Spleen (tissue), 13 donors: ENCODE measurements at places on chromosomes 2 and 18. TPM values are rescaled to one million over a fixed set of nuclear protein-coding genes. Genes with fewer than 3 reads are reported as not detected.

Gene RBM44
- 3.1 TPM for total RNA-seq

DNA sequence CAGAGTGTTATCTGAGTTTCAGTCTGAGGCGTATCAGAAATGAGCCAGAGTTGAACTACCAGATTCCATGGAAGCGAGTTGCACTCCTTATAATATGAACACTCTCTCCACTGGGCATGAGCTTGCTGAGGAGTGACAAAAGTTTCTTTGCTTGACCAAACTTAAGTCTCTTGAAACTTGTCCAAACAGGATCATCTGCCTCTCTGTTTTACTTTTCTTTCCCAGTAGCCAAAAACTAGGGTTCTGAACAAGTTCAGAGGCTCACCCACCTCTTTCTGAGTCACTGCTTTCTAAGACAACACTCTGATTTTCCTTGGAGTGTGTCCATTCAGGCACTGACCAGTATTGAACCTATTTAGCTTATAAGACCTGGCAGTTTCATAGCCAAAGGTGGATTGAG is 233.2 kb upstream of the TCF4 start:
- DNase-seq = no peak

DNA sequence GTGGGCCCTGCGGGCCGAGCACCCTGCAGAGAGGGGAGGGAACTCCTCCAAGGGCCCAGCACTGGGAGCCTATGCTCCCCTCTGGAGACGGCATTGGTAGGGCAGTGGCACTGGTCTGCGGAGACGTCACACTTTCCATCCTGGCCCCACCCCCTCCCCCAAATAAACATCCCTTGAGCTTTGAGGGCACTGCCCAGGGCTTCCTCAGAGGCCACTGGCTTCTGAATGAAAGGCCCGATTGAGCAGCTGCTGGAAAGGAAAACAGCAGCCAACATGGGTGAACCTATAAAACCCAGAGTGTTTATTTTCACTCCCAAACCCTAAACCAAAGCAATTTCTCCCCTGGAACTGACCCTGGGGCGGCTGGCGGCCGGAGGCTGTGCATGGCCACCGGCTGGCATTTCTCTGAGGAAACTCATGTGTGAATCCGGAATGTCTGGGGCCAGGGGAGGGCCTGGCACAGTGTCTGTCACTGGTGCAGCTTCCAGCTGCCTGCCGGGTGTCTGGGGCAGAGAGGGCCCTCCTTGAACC is 138.9 kb downstream of the DYSF start:
- no peak for DNase-seq

DNA sequence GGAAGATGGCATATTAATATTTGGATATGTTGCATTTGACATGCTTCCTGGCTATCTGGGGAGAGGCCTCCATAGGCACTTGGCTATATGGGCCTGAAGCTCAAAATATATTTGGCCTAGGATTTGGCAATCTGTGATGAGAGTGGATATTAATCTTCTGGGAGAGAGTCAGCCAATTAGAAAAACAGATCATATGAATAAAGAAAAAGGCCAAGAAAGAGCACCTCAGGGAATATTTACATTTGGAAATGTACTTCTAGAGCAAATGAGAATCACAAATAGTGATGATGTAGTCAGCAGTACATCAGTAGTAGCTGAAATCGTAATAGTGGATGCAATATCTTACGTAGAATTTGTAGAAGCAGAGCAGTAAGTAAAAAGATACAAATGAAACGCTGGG is 277.0 kb downstream of the CTNNA2 start:
- DNase-seq = no peak

- no peak for DNase-seq
Measured at GRCh38 chr2:151334082-151334815, 23.1 kb upstream of the TNFAIP6 start.

Gene ANKRD23
- total RNA-seq = 6.3 TPM

- no peak for DNase-seq
Measured at GRCh38 chr18:11391661-11392060, 217.7 kb upstream of the SLC35G4 start.

Gene B3GNT7
- 11.2 TPM for total RNA-seq

Gene COL4A4
- total RNA-seq = 6.2 TPM

DNA sequence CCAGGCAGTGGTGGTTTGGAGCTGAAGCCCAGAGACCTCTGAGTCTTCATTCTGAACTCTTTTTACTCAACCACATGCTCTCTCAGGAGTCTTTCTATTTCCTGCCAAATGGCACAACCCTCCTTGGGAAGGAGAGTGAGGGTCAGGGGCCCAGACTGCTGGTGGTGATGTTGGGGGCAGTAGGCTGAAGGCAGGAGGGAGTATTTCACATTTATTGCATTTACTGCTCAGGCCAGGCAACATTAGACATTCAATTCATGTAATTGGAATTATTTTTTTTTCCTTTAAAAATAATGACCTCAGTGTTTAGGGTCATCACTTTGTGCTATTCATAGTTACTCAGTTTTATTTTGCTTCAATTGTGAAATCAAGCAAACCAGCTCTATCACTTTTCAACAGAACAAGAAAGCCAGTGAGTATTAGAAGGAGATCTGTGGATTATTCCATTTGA is 311.3 kb upstream of the NT5C1B start:
- no peak for DNase-seq

GRCh38 chr18:22543769-22544168 is 126.1 kb upstream of the CTAGE1 start:
- no peak for DNase-seq

DNA sequence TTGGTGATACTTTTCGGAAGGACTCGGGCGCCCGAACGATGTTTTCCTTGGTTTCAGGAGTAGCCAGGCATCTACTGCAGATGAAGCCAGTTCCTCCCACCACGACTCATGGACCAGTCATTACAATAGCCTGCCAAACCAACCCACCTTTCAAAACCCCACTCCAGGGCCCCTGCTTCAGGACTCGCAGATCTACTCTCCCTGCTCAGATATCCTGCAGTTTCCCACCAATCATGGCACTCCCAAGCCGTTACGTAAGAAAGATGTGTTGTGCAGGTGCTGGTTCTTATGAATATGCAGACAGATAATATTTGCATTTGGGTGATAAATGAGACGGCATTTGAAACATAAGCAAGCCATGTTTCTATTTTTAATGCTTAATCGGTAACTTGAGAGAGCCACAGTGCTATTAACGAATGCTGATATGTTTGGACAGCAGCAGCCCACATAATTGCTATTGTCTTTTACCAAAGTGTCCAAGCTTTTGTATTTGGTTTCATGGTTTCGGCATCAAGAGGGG is 3.5 kb upstream of the CYS1 start:
- DNase-seq = no peak

Gene CNDP1
- 0.36 TPM for total RNA-seq

GRCh38 chr18:72107647-72108383 is 436.3 kb downstream of the CBLN2 start:
- no peak for DNase-seq

Gene ZNG1B
- 28.2 TPM for total RNA-seq

Gene SERPINB4
- not detected for total RNA-seq

GRCh38 chr2:47003641-47004427 is 88.2 kb upstream of the MCFD2 start:
- DNase-seq = no peak

Gene SCN2A
- 1.2 TPM for total RNA-seq

DNA sequence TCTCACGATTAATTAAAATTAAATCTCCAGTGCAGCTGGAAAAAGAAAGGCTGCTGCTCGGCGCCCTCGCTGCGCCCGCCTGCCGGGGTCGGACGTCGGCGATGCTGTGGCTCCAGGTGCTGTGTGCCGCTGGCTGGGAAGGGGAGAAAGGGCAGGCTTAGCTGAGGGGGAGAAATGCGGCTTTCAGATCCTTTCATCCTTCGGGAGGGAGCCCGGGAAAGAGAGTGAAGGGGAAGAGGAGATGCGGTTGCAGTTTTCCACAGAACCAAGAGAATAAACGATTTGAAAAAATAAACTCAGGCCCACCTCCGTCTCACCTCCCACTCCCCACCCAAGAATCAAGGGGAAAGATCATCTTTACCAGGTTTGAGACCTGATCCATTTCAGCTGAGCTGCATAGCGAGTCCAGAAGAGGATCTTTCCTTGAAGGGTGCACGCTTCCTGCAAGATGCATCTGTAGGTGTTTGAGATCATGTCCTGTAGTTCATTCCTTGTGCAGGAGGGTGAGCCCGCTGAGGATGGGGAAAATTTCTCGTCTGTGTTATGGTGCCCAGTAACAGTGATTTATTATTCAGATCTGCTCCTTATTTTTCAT is 495 bp downstream of the TMEM169 start:
- peak; percentile 81 for DNase-seq

Gene MYO7B
- 50.1 TPM for total RNA-seq

Gene DPYSL5
- total RNA-seq = not detected

DNA sequence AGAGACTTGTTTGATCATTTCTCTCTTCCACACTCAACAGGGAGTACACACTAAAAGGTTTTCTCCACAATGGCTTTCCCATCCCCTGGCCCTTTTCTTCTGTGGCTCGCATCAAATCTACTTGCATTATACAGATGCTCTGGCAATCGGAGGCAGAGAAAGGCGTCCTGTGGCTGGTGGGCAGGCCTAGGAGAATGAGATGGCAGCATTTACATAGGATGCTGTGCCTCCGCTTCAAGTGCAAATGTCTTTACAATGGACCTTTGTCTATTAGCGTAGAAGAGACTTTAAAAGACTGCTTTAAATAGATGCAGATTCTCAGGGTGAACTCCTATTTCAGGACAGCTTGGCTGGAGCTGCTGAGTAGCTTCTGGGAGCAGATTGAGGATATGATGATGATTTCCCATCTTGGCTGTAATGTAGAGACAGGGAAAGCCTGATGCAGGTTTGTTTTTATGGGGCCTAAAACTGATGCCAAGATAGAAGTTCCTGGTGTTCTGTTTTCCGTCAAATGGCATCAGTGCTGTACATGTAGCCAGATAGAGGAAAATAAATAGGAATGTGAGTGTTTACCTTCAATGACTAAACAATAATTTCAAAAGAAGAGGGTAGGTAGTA is 423.4 kb downstream of the RND3 start:
- DNase-seq = no peak

DNA sequence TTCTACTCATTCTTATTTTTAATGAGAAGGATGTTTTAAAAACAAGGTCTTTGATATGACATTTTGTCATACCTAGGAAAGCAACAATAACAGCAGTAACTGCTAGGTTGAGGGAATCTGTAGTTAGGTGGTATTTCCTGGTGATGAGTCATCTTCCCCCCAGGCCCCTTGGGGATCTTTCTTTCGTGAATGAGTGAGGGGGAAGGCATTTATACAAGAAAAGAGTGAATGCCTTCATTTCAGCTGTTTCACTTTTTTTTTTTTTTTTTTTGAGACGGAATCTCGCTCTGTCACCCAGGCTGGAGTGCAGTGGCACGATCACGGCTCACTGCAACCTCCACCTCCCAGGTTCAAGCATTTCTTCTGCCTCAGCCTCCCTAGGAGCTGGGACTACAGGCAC is 108.6 kb downstream of the MAP4K4 start:
- no peak for DNase-seq

DNA sequence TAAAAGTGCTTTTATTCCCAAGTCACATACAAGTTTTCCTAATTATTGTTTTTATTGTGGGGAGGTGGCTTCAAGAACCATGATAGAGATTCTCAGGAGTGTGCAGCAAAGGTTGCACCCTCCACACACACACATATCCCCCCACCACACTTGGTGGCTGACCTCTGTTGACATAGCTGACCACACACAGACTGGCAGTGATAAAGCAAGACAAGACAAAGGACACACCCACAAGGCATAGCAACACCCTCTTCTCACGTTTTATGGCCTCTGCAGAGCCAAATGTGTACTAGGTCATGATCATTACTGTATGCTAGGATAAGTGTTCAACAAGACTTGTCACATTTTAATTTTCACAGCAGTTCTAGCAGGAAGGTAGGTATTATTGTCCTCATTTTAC is 143.0 kb upstream of the EPC2 start:
- no peak for DNase-seq

Gene SLC4A5
- 3.7 TPM for total RNA-seq

DNA sequence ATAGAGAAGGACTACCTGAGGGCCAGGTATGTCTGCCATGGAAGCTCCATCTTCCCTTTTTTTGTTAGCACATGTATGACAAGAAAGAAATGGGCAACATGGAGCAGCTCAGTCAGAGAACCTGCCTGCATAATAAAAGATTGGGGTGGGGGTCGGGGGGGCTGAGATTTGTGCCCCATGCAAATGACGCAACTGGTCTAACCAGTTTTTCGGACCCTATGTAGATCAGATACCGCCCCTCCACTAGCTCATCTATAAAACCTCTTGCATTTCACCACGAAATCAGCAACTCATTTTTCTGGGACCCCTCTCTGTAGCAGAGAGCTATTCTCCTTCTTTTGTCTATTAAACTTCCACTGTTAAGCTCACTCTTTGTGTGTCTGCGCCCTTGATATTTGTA is 657.2 kb downstream of the ERBB4 start:
- DNase-seq = no peak

Gene CRYGC
- not detected for total RNA-seq

Gene IMMT
- total RNA-seq = 72.2 TPM
